ENCODE measurements at places on chromosomes 2 and 18.

DNA sequence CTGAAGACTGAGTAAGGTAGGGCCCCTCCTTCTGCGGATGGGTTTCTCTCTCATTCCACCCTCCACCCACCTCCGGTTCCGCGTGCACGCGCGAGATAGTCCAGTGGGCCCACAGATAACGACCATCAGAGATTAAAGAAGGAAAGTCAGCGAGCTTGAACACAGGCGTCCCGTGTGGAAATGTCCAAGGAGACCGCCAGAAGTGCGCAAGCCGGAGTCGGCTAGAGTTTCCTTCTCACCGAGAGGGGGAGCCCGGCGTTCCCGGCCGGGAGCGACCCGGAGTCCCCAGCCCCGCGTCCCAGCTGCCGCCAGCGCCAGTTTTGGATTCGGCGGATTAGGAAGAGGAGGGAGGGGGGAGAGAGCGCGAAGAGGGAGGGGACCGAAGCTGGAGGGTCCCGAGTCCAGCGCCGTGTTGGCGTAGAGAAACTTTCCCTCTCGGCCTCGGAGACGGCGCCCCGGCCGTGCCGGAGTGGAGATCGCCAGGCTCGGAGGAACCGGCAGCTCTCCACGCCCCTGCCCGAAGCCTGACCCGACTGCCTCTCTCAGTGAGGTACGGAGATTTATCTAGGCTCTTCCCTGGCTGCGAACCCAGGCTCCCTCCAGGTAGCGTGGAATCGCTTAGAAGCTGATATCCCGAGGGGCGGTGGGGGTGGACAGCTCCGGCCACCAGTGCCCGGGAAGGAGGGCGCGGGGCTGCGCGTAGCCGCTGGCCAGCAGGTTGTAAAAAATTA is at the start of gene GULP1:
TSS of gene GULP1 (plus strand) at position 258 of the 731 bp plus-strand sequence. CDS start 185,829 bp downstream, outside the sequence.
- no peak for DNase-seq

DNA sequence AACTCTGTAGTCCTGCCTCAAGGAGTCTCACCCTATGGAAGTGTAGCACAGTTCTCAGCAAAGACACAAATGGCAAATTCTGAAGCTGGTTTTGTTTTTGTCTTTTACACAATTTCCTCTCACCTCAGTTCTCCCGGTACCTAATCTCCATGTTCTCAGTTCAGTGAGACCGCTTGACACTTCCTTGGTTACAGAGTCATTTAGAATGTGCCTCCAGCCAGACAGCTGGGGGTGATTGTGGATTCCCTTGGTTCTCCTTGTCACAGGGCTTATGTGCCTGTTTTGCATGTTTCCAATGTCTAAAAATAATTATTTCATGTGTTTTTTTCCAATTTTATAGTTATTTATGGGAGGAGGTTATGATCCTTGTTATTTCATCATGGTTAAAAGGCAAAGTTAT is 379.5 kb upstream of the MAP2 start:
- no peak for DNase-seq

- DNase-seq, result no peak
Measured at GRCh38 chr2:149167001-149167780, 128.7 kb downstream of the LYPD6B start.

- no peak for DNase-seq
Measured at GRCh38 chr2:241547781-241548450, 10.6 kb upstream of the BOK start.

DNA sequence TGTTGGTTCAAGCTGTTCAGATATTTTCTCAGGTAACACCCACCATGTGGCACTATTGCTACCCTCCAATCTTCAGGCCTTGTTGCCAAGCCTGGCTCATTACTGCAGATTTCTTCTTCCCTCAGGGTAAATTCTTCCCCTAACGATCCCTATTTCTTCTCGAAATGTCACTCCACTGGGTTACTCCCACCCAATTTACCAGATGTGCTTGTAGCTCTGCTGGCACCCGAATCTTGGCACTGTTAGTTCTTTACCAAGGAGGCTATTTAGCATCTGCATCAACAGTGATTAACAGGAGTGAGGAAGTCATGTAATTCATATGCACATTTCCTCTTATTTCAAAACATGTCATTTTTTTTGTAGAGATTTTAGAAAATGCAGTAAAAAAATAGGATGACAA is 217.1 kb upstream of the CYRIA start:
- DNase-seq, result no peak

DNA sequence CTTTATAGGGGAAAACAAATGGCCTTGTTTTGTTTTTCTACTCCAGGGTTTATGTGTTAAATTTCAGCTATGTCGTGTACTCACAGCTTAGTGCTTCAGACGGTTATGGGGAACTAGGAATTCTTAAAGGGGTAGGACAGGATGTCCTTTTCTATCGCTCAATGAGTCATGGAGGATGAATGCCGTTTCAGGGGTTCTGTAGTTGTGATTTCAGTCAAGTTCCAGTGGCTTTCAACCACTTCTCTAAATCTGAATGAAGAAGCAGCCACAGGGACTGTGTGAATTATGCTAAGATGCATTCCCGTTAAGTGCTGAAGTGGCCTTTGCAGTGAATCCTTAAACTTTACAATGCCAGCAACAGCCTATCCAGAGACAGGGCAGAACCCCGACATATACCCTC is 1231.7 kb upstream of the ZEB2 start:
- DNase-seq, result no peak

DNA sequence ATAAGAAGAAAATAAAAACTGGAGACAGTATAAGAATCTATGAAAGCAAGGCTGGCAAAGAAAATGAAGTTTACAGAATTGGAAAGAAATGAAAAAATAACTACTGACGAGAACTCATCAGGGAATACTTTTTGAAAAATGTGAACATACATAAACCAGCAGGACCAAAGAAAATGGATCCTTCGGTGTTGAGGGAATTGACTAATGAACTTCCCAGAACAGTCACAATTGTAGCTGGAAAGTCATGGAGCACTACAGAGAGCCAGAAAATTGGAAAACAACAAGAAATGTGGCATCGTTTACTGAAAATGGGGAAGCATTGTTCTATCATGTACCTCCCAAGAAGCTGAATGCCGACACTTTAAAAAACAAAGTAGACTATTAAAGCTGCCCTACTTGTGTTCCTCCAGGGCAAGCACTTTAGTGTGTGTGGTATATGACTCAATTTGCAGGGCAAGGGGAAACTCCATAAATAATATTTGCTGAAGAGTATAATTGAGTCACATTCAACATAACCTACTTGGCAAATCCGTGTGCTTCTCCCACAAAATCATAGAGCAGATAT is 1221.6 kb upstream of the NRXN1 start:
- no peak for DNase-seq

GRCh38 chr2:29304399-29305060 is 189.3 kb downstream of the CLIP4 start:
- no peak for DNase-seq

GRCh38 chr2:28958689-28959088 is 22.4 kb upstream of the TOGARAM2 start:
- DNase-seq, result peak; percentile 50

GRCh38 chr2:158624071-158624667 is 167.4 kb downstream of the PKP4 start:
- no peak for DNase-seq

- no peak for DNase-seq
Measured at GRCh38 chr2:61416871-61417645, 53.8 kb downstream of the USP34 start.

DNA sequence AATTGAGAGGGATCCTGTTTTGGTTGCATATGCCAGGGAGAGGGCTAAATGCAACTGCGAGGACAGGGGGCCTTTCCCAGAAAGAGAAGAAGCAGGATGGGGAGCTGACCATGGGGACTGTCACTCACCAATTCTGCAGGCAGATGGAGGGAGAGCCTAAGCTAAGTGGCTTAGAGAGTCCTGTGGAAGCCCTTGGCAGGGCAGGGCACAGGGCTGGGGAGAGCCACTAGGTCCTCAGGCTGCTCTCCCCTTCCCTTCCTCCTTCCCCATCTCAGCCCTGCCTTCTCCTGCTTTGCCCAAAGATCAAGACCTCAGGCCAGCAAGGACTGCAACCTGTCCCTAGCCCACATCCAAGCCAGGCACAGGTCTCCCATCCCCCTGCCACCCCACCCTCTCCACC is 24.4 kb upstream of the CATIP start:
- no peak for DNase-seq

DNA sequence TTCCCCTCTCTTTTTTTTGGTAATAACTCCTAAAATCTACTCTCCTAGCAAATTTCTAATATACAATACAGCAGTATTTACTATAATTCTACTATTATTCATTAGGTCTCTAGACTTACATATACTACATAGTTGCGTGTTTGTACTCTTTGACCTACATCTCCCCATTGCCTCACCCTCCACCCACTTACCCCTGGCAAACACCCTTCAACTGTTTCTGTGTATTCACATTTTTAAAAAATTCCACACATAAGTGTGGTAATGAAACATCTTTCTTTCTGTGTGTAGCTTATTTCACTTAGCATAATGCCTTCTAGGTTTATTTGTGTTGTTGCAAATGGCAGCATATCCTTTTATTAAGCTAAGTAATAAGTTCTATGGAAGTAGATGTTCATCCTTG is 336.0 kb downstream of the CCDC85A start:
- no peak for DNase-seq

- no peak for DNase-seq
Measured at GRCh38 chr2:234451852-234452625, 44.8 kb downstream of the ARL4C start.

DNA sequence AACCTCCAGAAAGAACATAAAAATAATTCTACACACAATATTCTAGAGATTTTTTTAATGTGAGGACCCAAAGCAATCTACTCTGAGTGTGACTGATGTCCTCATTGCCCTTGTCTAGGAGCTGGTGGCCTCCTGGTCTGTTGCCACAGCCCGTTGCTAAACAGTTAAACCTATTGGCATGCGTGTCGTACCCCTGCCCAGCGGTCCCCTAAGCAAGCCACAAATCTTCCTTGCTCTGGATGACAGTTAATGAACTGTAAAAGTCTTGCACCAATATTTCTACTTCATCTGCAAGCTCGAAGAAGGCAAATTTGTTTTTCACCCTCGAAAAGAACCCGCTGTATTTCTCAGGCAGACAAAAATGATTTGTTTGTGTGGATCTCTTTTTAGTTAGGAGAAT is 489.1 kb upstream of the MEX3C start:
- no peak for DNase-seq

DNA sequence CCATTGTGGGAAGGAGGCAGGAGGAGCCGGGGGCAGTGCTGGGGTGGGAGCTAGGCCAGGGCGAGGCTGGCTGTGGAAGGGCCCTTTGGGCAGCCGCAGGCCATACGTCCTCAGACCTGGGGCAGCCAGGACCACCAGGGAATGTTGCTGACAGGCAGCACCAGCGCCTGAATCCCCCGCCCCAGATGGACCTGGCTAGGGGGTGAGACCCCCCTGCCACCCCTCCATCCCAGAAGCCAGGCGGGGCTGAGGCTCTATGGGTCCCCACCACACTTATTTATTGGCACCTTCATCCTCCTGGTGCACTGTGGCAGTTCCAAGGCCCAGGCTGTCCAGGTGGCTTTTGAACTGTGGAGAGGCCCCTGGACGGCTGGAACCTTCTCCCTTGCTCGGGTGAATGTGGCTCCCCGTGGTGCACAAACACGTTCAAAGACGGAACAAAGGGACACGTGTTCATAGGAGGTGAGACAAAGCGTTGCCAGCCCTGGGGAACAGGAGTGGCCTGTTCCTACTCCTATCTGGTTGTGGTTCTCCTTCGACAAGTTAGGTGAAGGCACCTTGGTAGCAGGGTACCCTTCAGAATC is 35.1 kb downstream of the RAMP1 start:
- DNase-seq, result no peak

DNA sequence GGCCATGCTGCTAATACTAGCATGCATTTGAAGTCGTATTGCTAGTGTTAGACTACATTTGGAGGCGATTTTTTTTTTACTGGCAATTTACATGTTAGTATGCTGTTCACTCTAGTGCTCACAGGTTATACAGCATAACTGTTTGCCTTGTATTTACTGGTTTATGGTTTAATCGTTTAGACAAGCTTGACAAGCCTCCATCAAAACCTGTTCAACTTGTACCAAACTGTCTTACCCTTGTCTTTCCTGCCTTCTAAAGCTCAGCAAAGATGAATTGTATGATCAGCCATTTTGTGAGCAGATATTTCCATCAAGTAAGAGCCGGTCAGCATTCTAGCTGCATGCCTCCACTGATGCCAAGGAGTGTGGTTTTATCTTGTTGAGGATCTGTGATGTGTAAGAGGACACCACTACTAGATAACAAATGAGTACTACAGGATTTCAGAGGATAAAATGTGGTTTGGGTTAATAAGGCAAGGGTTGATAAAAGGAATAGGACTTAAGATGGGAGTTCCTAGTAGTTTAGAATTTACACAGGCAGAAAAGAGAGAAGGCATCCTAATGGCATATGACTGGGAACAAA is 68.4 kb upstream of the ITM2C start:
- no peak for DNase-seq

DNA sequence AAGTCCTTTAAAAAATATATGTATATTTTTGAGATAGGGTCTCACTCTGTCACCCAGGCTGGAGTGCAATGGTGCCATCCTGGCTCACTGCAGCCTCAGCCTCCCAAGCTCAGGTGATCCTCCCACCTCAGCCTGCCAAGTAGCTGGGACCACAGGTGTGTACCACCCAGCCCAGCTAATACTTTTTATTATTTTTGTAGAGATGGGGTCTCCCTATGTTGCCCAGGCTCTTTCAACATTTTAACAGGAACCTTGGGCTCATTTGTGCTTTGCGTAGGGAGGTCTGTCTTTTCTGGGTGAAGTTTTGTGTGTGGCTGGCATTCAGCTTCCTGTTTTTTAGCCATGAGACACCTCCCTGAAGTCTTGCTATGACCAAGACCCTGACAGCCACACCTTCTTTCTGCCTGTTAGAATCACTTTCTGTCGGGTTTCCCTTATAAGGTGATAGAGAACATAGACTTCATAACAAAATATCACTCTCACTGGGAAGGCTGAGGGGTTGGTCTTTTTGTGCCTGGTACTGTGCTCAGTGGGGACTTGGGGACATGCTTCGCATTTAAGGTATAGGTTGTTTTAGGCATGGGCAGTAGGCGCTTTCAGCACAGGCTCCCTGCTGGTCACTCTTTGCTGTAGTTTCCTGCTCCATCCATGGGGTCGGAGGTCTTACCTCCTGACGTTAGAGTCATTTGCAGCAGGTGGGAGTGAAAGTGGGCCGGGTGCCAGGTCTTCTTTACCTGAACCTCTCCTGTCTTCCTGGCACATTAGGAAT is 3.4 kb downstream of the RAB31 start:
- DNase-seq, result no peak

- DNase-seq, result no peak
Measured at GRCh38 chr2:81043681-81044080, 739.1 kb upstream of the LRRTM1 start.

GRCh38 chr2:39781697-39782096 is 2.6 kb upstream of the THUMPD2 start:
- DNase-seq, result no peak

DNA sequence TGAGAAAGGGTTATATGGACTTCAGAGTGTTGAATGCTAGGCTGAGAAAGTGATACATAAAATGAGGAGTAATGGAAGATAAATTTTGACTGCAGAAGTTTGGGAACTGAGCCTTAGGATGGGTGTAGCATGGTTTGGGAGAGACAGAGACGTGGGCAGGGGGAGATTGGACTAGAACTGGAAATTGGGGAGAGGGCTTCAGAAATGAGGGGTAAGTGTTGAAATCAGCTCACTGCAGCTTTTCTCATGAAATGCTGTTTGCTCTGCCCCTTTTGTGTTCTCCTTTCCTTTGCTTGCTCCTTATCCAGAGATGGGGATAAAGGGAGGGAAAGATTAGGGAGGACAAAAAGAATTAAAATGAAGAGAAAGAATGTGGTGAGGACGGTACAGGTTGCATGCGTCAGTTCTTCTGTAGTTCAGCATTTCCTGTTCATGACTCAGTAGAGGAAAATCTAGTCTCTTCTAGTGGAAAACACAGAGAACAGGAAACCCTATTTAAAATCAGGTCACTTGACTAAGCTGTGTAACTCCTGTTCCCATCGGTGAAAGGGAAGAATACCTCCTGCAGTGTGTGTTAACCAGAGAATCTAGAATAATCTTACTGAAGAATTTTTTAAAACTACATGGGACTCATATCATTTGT is 105.6 kb downstream of the CRIM1 start:
- DNase-seq, result no peak

Data from hematopoietic multipotent progenitor cell treated with erythropoietin and hydrocortisone succinate and interleukin-3 and kit ligand, for 17 days (in vitro differentiated cells).